ENCODE measurements at places on chromosomes 12 and 14. TPM values are rescaled to one million over a fixed set of nuclear protein-coding genes. Genes with fewer than 3 reads are reported as not detected.
A peak's percentile ranks its signal among the peaks of the same experiment; 100 is the strongest.

DNA sequence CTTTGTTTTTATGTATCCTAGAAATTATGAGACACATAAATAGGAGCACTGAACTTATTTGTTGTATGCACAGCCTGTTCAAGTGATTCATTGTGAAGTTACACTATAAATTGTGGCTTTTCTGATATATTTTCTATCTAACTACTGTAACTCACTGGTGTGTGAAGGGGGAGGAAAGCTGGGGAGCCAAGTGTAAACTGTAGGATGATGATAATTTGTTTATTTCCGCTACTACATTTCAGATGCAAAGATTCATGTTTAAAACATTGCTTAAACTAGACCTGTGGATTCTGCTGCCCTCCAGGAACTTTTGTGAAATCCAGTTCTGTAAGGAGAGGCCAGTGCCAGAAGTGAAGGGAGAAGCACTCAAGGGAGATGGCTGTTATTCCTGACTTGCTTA lies 3.3 kb downstream of the TMTC2 start:
- H3K36me3 ChIP-seq: peaks cover 5% of the 10 kb centered on the region
- no peak overlapping the region for H3K4me3 ChIP-seq
- peaks cover 22% of the 10 kb centered on the region for H3K4me1 ChIP-seq
- no peak overlapping the region for H3K27ac ChIP-seq
- no peak for DNase-seq

DNA sequence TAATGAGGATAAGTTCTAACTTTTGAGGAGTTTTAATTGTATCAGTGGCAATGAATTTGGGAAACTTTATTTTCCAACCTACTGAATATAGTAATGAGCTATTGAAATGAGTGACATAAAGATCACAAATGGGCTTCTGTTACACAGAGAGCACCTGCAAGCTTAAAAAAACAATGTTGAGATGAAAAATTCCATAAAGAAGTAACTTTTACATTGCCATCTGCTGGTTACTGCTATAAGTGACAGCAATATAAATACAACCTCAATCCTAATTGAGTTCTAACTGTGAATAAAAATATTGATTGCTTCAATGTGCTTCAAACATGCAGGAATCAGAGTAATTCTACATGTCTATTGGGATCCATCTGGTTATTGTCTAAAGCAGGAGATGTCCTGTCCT lies 14.2 kb downstream of the WIF1 start:
- peaks cover 15% of the 10 kb centered on the region for H3K27me3 ChIP-seq
- no peak overlapping the region for H3K4me3 ChIP-seq
- no peak overlapping the region for H3K27ac ChIP-seq
- H3K36me3 ChIP-seq: no peaks in the 10 kb centered on the region
- no peaks in the 10 kb centered on the region for H3K4me1 ChIP-seq

- H3K36me3 ChIP-seq: no peaks in the 10 kb centered on the region
- H3K4me1 ChIP-seq: no peaks in the 10 kb centered on the region
- no peaks in the 10 kb centered on the region for H3K27me3 ChIP-seq
- no peak for DNase-seq
- H3K27ac ChIP-seq: no peak overlapping the region
- H3K4me3 ChIP-seq: no peak overlapping the region
These were observed 103.2 kb upstream of the MDGA2 start for GRCh38 chr14:47778631-47779030.

- H3K4me1 ChIP-seq: peaks cover 76% of the 10 kb centered on the region
- DNase-seq: no peak
- H3K27ac ChIP-seq: peak overlapping the region; percentile 38
- no peaks in the 10 kb centered on the region for H3K27me3 ChIP-seq
- H3K36me3 ChIP-seq: peaks cover 47% of the 10 kb centered on the region
These were observed 6.5 kb downstream of the PHLDA1 start for GRCh38 chr12:76024942-76025600.

DNA sequence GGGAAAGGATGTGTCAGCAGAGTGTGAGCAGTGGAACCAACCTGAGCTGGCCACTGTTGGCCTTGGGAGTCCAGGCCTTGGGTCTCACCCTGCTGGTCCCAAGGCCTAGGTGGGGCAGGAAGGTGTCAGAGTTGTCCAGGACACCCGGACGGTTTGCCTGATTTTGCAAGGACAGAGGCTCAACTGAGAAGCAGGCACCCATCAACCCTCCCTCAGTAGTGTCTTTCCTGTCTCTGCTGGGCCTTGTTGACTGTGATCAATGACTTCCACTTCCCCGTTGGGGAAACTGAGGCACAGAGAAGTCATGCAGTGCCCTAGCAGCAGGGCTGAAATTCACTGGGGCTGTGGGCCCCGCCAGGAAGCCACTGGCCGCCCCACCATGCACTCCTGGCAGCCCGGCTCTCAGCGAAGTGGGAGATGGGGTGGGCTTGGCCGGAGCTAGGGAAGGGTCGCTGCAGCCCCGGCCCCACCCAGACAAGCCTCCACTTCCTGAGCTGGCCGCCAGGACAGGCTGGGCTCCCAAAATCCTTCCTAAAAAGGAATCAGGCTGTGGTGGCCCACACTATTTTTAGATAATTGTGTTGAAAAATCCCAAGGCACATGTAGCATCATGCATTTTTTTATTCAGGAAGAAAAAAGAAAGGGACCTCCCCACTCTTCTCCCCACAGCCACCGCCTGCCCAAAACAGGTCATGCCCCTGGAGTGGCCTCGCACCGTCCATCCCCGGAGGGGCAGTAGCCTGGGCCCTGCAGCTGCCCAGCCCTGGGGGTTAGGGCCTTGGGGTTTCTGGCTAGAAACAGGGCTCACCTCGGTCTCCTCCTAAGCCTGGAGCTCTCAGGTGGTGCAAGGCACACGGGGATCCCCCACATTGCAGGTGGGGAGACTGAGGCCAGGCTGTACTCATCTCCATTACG lies 127.4 kb downstream of the CALM1 start:
- no peak for DNase-seq
- no peaks in the 10 kb centered on the region for H3K4me1 ChIP-seq
- no peak overlapping the region for H3K4me3 ChIP-seq
- no peak overlapping the region for H3K27ac ChIP-seq

DNA sequence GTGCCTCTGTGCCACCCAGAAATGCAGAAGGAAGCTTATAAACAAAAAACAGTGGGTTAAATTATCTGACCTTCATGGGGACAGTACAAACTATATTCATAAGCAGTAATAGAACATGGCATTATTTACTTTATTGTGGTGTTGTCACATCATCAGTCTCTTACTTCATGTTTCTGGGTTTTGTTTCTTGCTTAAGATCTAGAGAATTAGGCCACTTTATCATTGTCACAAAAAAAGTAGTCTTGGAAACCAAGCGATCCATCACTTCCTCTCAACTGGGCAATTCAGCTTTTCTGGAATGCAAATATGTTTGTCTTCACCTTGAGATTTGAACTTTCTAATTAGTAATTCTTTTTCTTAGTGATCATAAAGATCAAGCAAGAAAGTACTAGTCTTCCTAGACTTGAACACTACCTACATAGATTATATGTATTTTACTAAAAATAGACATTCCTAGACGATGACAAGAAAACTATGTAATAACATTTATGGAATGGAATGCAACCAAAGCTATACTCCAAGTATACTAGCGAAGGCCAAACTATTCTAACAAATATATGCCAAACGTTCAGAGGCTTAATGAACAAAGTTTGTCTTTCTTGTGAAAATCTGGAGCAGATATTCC lies 363.4 kb downstream of the DAD1 start:
- H3K4me1 ChIP-seq: peaks cover 10% of the 10 kb centered on the region
- H3K4me3 ChIP-seq: no peak overlapping the region
- no peak overlapping the region for H3K27ac ChIP-seq
- DNase-seq: no peak
- no peaks in the 10 kb centered on the region for H3K27me3 ChIP-seq
- H3K36me3 ChIP-seq: no peaks in the 10 kb centered on the region

DNA sequence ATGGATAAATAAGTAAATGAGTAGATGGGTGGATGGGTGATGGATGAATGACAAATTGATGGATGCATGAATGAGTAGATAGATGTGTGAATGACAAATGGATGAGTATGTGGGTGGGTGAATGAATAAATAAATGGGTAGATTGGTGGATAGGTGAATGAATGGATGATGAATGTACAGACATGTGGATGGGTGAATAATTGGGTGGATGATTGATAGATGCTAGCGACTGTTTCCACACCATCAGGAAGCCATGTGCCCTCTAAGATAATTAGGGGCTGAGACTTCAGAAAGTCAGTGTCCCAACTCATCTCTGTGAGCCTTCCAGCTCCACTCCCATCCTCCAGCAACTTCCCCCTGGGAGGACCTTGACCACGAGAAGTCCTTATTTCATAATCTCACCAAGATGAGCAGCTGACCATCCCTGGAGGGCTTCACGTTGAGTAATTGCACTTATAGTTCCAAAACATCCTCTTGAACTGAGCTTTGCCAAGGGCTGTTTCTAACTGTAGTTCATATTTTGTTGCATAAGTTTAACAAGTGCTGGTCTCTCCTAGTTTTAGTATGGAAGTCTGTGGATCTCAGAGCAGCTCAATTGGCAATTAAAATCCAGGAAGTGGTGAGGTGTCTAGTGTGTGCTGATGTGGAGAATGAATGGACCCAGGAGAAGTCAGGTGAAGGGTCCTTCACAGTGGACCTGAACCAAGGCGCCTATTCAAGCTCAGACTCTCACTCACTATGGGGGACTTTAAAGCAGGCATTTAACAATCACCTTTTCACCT lies 295.7 kb downstream of the ADGRD1 start:
- H3K27me3 ChIP-seq: no peaks in the 10 kb centered on the region
- DNase-seq: no peak
- no peak overlapping the region for H3K4me3 ChIP-seq
- no peaks in the 10 kb centered on the region for H3K36me3 ChIP-seq

DNA sequence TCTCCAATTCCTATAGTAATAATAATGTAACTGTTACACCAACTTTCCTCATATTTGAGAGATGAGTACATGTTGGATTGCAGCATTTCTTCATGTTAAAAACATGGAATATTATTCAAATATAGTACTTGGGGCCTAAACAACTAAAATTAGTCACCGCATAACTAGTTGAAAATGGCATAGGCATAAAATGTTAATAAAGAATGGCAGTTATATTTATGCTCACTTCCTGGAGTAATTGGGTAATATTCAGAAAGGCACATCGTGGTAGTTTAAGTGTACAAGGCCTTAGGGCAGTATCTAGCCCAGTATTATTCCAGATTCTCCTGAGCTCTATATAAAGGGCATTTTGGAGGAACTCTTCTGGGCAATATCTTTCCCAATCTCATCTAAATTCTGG lies 46.0 kb downstream of the ERGIC2 start:
- H3K27me3 ChIP-seq: no peaks in the 10 kb centered on the region
- H3K4me1 ChIP-seq: no peaks in the 10 kb centered on the region
- peaks cover 19% of the 10 kb centered on the region for H3K36me3 ChIP-seq

DNA sequence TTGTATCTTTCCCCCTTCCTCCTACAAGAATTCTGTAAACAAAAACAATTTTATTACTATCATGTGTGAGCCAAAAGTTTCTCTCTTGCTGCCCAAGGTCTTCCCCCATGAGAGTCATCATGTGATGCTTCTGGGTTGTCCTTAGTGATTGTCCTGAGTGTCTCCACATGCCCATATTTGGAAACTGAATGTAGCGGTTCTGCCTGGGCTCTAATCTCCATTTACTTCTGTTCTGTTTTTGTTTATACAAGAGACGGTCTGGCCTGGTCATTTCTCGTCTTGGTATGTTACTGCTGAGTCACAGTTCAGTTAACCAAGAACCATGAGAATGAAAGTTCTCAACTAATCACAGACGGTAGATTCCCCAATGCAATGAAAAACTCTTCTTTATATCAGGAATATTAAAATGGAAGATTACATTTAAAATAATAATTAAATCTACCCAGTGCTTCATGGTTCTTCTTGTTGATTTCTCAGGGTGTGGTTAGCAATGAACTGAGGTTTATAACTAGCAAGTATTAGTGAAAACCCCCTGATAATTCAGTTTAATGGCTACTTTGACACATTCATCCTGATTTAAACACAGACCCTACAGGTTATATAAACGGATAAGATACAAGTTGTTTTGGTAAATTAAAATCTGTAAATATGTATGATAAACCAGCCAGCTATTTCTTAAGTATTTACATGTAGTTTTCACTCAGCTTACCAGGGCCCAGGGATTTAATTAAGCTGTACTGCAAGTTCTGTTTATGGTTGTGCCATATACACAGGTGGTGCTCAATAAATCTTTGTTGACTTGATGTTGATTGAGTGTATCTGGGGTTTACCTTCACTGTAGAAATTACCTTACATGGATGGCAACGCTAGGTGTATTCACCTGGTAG lies 81.1 kb downstream of the PELI2 start:
- H3K27me3 ChIP-seq: no peaks in the 10 kb centered on the region
- peaks cover 29% of the 10 kb centered on the region for H3K4me1 ChIP-seq
- no peak for DNase-seq
- H3K27ac ChIP-seq: no peak overlapping the region

DNA sequence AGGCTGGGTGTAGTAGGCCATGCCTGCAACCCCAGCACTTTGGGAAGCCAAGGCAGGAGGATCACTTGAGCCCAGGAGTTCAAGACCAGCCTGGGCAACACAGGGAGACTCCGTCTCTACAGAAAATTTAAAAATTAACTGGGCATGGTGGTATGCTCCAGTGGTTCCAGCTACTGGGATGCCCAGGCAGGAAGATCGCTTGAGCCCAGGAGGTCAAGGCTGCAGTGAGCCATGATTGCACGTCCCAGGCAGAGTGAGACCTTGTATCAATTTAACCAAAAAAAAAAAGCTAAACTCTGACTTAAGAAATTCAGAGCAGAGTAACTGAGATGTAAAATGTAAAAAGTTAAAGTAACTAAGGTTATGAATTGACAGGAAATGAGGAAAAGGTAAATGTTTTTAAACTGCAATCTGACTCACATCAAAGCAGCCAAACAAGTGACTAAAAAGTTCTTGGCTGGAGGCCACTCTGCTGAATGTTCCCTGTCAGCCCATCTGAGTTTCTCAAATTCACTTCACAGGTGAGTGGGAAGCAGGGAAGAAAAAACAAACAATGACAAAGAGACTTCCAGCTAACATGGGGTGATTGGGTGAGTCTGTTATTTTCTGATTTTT lies 21.3 kb downstream of the PRKD1 start:
- no peak overlapping the region for H3K4me3 ChIP-seq
- no peaks in the 10 kb centered on the region for H3K36me3 ChIP-seq
- no peak overlapping the region for H3K27ac ChIP-seq
- H3K4me1 ChIP-seq: no peaks in the 10 kb centered on the region
- DNase-seq: no peak

DNA sequence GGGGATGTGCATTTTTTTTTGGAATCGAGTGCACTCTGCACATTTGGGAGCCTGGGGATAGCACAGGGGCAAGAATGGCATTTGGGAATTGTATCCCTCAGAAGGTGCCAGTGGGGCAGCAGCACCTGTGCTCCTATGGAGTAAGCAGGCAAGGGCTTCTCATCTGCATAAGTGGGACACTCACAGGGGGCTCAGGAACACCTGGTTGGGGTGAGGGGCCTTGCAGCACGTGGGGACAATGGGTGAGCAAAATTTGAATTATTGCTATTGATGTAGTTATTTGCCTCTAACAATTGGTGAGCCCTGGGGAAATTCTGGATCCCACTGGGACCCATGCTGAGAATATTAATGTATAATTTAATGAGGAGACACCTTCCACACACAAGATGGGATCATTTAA lies 274.2 kb downstream of the TTC6 start:
- no peaks in the 10 kb centered on the region for H3K36me3 ChIP-seq
- H3K4me1 ChIP-seq: peaks cover 2% of the 10 kb centered on the region
- no peak overlapping the region for H3K27ac ChIP-seq
- H3K4me3 ChIP-seq: no peak overlapping the region

SETD1B gene
- total RNA-seq: 26.5 TPM

LUM gene
- not detected for total RNA-seq

MYF5 gene
- not detected for total RNA-seq

TRPV4 gene
- not detected for total RNA-seq

ALX1 gene
- not detected for total RNA-seq

CCDC196 gene
- not detected for total RNA-seq

SRGAP1 gene
- total RNA-seq: not detected

All from activated CD4-positive, alpha-beta memory T cell treated with anti-CD3 and anti-CD28 coated beads, Interleukin-2, amount 10 ng/mL, durations not matched to agents 7 days and 5 days (primary cell).